NAMALWA (cell line): ENCODE measurements at places on chromosomes 4 and X.

- DNase-seq, result no peak
Measured at GRCh38 chrX:86148594-86148993, 343 bp downstream of the DACH2 start.

DNA sequence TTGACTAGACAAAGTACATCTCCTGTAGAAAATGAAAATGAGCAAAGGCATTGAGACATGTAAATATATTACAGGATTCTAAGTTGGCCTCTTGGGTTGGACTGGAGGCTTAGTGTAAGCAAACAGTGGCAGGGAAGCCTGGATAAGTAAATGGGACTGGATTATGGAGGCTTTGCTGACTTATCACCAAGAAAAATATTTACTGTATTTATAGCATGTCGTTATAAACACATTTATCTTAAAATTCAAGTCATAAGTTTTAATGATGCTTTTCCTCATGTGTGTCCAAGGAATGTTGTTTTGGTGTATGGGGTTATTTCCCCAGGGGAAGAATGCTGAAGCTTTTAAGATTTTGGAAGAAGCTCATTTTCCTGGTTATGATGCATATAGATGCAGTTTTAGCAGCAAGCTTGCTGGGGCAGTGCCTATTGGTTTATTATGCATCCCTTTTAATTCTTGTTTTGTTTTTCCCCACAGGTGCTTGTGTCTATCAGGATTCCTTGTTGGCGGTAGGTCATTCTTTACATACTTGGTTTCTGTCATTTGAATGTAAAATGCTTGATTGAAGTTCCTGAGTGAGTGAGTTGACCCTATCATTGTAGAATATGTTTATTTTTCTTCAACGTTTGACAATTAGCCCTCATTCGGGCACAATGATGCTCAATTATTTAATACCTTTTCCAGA lies 8.5 kb downstream of the FRAS1 start:
- DNase-seq, result no peak

DNA sequence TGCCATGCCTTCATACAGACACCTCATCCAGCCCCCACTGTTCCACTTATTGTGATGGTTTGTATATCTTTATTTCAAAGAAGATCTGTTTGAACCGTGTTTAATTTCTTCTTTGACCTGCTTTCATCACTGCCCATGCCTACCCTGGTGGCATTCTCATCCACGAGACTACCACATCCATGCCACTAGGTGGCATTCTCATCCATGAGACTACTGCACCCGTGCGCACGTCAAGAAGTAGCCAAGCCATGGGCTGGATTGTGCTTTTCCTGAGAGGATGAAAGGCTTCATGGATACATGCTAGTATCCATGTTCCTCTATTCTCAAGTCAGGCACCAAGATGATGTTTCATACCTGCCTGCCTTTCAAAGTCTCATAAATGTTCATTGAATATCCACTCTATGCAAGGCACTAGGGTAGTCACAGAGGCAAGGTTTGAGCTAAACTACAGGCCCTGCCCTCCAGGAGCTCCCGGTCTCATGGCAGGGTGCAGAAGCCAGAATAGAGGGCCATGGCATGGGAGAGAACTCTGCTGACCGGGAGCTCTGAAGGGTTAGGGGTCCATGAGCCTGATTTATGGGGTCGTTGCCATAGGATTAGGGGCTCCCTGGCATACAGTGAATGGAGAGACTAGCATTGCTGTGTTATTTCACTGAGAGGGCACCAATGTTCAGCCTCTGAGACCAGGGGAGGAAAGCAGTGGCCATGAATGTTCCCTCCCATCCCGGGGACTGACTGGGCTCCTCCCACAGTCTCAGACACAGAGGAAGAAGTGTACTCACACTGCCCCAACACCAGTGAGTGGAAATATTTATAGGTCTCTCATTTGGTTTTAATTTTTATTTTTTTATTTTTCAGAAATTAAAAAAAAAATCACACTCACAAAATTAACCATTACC lies 24.8 kb upstream of the EOLA2 start:
- peak; percentile 55 for DNase-seq

- no peak for DNase-seq
Measured at GRCh38 chr4:186368281-186368680, 102.3 kb downstream of the F11 start.

GRCh38 chr4:182826391-182826790 lies 90.8 kb downstream of the DCTD start:
- no peak for DNase-seq

DNA sequence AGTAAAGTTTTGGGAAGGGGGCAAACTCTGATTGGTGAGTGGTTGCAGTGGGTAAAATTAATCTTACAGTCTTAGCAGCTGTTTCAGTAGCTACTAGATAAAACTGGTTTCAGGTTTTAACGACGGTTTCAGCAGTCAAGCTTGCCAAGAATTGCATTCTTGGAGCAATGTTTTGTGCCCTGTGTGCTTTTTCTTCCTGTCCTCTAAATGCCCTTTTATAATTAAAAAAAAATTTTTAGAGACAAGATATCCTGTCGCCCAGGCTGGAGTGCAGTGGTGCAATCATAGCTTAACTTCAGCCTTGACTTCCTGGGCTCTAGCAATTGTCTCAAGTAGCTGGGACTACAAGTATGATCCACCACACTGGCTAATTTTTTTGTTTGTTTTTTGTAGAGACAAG lies 6.3 kb upstream of the PPEF2 start:
- DNase-seq, result no peak

DNA sequence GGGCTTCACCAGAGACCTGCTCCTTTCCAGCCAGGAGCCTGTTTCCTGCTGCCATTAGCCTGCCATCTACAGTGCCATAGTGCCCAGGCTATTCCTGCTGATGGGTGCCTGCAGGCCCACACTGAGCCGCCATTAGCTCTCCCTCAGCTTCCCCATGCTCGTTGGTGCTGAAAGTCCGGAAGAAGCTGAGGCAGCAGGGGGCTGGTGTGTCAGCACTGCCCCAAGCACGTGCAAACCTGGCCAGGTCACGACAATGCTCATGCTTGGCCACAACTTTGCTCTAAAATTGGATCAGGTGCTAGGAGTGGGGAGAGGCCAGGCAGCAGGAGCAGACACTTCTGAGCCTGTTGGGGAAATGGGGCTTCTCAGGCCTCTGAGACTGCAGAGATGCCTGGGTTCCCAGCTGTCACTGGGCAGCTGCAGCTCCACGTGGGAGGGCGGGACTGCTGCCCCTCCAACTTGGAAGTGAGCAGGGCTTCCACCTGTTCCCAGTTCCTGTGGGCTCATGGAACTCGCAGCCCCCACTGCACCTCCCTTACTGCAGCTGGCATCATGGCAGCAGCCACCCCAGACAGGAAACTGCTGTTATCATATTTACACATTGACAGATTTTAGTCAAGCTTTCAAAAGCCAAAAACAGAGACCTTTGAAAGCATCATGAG lies 913.9 kb downstream of the FSTL5 start:
- no peak for DNase-seq

- DNase-seq, result no peak
Measured at GRCh38 chr4:78331186-78331585, 220.4 kb upstream of the ANXA3 start.

GRCh38 chr4:145177906-145178538 lies 2.4 kb downstream of the OTUD4 start:
- DNase-seq, result peak; percentile 58

DNA sequence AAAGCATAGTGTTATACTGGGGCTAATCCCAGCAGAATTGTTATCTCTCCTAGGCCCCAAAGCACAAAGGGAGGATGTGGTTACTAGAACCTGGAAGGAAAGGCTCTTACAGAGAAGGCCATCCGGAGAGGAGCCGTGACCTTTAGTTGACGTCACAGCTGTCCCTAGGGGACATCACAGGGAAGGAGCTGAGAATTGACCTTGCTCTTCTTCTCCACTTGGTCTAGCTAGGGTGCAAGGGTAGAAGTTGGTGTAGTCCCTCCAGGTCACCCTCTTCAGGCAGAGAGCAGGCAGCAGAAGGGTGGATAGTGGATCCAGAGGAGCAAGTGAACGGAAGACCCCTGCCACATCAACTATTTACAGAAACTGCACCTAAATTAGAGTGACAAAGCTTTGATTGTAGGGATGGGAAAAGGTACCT lies 22.8 kb upstream of the FGF2 start:
- no peak for DNase-seq

DNA sequence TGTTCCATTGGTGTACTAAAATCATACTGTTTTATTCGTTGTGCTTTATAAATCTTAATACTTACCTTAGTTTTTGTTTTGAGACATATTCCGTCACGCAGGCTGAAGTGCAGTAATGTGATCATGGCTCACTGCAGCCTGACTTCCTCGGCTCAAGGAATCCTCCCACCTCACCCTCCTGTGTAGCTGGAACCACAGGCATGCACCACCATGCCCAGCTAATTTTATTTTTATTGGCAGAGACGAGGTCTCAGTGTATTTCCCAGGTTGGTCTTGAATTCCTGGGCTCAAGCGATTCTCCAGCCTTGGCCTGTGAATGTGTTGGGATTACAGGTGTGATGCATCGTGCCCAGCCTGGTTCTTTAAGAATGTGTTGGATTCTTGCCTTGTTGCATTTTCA lies 24.4 kb upstream of the DCK start:
- no peak for DNase-seq
